ENCODE measurements at places on chromosomes 13 and 19. TPM values are rescaled to one million over a fixed set of nuclear protein-coding genes. Genes with fewer than 3 reads are reported as not detected.

GRCh38 chr19:5128251-5128935, 159.5 kb downstream of the KDM4B start:
- no peaks in the 10 kb centered on the region for H3K36me3 ChIP-seq
- H3K4me1 ChIP-seq, result peaks cover 31% of the 10 kb centered on the region
- no peaks in the 10 kb centered on the region for H3K27me3 ChIP-seq
- DNase-seq, result peak; percentile 55

- H3K4me1 ChIP-seq, result peaks cover 5% of the 10 kb centered on the region
- no peak for DNase-seq
- peaks cover 6% of the 10 kb centered on the region for H3K27me3 ChIP-seq
- no peaks in the 10 kb centered on the region for H3K36me3 ChIP-seq
- H3K27ac ChIP-seq, result no peak overlapping the region
Measured at GRCh38 chr13:29947839-29948238, 97.4 kb upstream of the UBL3 start.

- H3K36me3 ChIP-seq, result no peaks in the 10 kb centered on the region
- peak; percentile 32 for DNase-seq
- H3K27me3 ChIP-seq, result no peaks in the 10 kb centered on the region
- H3K4me1 ChIP-seq, result no peaks in the 10 kb centered on the region
Measured at GRCh38 chr19:29259153-29259552, 46.2 kb upstream of the UQCRFS1 start.

- H3K27ac ChIP-seq, result no peak overlapping the region
- H3K27me3 ChIP-seq, result no peaks in the 10 kb centered on the region
- DNase-seq, result peak; percentile 65
- no peak overlapping the region for H3K4me3 ChIP-seq
- H3K36me3 ChIP-seq, result no peaks in the 10 kb centered on the region
Measured at GRCh38 chr19:850221-850978, 1.7 kb upstream of the ELANE start.

GRCh38 chr19:33428627-33429125, 55.2 kb downstream of the CEBPG start:
- no peaks in the 10 kb centered on the region for H3K27me3 ChIP-seq
- no peaks in the 10 kb centered on the region for H3K4me1 ChIP-seq
- no peak overlapping the region for H3K27ac ChIP-seq
- no peak for DNase-seq

The ASF1B gene
- total RNA-seq, result 33.3 TPM

- DNase-seq, result peak; percentile 6
- no peak overlapping the region for H3K27ac ChIP-seq
- H3K27me3 ChIP-seq, result no peaks in the 10 kb centered on the region
- no peaks in the 10 kb centered on the region for H3K4me1 ChIP-seq
Measured at GRCh38 chr13:58254943-58255342, 623.4 kb downstream of the PCDH17 start.

- no peak overlapping the region for H3K4me3 ChIP-seq
- H3K4me1 ChIP-seq, result no peaks in the 10 kb centered on the region
- no peaks in the 10 kb centered on the region for H3K27me3 ChIP-seq
- no peak for DNase-seq
- peaks cover 7% of the 10 kb centered on the region for H3K36me3 ChIP-seq
Measured at GRCh38 chr13:84400706-84401105, 518.4 kb upstream of the SLITRK1 start.

The HIPK4 gene
- total RNA-seq, result not detected

DNA sequence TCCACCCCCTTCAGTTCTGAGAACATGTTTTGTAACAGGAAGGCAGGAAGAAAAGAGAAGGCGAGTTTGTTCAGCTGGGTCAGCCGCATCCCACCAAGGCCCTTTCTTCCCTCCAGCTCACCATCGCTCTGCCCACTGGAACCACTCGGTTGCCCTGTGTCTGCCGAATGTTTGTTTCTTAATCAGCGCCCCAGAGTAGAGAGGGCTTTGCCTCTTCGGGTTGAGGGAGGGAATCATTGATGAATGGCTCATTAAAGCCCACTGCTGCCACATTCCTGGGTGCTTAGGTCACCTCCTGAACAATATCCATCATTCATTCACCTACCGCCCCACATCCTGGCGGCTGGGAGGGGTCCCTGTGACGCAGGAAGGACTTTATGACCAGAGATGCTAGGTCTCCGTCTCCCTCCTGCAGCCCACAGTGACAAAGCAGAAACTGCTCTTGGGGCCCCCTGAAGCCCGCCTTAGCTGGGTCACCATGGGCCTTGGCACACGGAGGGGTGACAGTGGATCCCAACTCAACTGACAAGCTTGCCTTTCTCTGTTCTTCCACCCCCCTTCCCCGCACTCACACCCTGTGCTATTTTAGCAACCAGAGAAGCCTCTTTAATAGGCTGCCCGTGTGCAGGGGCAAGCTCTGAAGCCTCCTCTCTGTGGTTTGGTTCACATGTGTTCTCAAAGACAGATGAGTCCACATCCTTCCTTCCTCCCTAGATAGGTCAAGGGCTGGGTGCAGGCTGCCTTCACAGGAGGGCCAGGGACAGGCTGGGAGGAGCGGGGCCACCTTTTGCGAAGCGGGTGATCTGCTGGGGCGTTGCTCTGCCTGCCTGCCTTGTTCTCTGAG, 46.2 kb downstream of the ACTN4 start:
- peaks cover 71% of the 10 kb centered on the region for H3K4me1 ChIP-seq
- H3K36me3 ChIP-seq, result no peaks in the 10 kb centered on the region
- peak overlapping the region; percentile 91 for H3K27ac ChIP-seq
- H3K4me3 ChIP-seq, result 0 out of 2 replicates have a peak overlapping the region, but pooled peaks have one; percentile 18
- peak; percentile 85 for DNase-seq

DNA sequence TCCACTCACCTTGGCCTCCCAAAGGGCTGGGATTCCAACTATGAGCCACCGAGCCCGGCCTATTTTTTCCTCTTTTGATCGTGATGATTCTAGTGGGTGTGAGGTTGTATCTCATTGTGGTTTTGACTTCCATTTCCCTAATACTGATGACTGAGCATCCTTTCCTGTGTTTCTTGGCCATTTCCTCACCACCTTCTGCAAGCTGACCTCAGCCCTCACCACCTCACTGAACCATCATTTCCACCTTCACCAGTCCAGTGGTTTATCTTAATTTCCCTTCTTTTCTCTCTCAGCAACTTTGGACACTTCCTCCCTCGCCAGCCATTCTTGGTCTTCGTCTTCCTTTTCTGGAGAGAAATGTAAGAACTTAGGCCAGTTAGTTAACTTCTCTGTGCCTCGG, 13.0 kb upstream of the BICRA start:
- H3K27ac ChIP-seq, result no peak overlapping the region
- no peaks in the 10 kb centered on the region for H3K36me3 ChIP-seq

DNA sequence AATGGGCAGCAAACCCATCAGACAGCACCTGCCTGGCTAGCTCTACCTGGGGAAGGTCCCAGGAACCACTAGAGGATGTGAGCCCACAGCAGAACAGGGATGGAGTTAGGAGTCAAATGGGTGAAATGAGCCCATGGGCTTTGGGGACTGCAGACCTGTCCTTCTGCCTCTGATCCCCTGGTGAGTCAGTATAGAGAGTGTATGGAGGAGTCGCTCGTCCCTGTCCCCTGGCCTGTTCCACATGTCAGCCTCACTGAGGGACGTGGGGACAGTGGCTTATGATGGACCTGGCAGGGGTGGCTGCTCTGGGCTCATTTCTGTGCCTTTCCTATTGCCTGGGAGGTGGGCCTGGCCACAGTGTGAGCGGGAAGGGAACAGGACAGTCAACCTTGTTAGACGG, 4.0 kb downstream of the CEACAM1 start:
- DNase-seq, result no peak
- H3K27me3 ChIP-seq, result no peaks in the 10 kb centered on the region
- peaks cover 11% of the 10 kb centered on the region for H3K4me1 ChIP-seq
- H3K27ac ChIP-seq, result no peak overlapping the region
- no peaks in the 10 kb centered on the region for H3K36me3 ChIP-seq

The NECTIN2 gene
- 230 TPM for total RNA-seq

The PSG2 gene
- total RNA-seq, result not detected

GRCh38 chr19:41882568-41883462, at the start of gene ARHGEF1:
TSS of gene ARHGEF1 (plus strand) at chr19:41883184. CDS start at chr19:41888083, 4,899 bp downstream.
- peak within 1 kb of the TSS; percentile 93 for H3K4me3 ChIP-seq
- H3K36me3 ChIP-seq, result no peaks in the 10 kb centered on the region
- DNase-seq, result peak; percentile 62
- H3K4me1 ChIP-seq, result peaks cover 28% of the 10 kb centered on the region
- no peak within 1 kb of the TSS for H3K27ac ChIP-seq

DNA sequence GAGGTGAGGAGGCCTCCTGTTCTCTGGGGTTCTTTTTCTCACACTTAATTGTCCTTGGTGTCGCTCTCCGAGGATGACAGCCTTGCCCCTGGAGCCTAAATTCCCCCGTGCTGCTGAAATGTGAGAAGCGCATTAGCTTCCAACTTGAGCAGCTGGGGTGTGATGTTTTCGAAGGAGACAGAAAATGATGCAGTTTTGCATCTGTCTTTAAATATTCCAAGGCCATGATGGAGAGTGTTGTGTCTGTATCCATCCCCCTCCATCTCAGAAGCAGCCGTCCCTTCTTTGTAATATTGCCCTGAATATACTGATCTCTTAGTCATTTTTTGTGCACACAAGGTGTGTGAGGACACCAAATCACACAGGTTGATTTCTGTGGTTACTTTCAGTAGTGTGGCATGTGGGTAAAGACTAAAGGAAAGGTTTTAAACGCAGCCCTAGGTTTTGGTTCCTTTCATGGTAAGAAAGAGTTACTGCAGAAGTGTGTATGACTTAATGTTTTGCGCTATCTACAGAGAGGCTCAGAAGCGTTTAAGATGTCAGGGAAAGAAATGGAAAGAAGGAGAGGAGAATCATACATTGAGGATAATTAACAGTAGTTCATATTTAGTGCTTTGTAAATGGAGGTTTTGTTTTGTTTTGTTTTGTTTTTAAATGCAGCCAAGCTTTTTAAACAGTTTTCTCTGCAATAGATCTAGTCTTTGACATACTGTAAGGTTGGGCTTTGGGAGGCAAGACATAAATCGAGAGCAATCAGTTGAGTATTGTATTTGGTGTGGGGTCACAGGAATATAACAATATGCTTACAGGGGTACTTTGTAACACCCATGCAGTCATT, 1.6 kb downstream of the NBEA start:
- peaks cover 39% of the 10 kb centered on the region for H3K4me1 ChIP-seq
- H3K27ac ChIP-seq, result no peak overlapping the region
- H3K36me3 ChIP-seq, result no peaks in the 10 kb centered on the region
- peak overlapping the region; percentile 68 for H3K4me3 ChIP-seq
- DNase-seq, result no peak

DNA sequence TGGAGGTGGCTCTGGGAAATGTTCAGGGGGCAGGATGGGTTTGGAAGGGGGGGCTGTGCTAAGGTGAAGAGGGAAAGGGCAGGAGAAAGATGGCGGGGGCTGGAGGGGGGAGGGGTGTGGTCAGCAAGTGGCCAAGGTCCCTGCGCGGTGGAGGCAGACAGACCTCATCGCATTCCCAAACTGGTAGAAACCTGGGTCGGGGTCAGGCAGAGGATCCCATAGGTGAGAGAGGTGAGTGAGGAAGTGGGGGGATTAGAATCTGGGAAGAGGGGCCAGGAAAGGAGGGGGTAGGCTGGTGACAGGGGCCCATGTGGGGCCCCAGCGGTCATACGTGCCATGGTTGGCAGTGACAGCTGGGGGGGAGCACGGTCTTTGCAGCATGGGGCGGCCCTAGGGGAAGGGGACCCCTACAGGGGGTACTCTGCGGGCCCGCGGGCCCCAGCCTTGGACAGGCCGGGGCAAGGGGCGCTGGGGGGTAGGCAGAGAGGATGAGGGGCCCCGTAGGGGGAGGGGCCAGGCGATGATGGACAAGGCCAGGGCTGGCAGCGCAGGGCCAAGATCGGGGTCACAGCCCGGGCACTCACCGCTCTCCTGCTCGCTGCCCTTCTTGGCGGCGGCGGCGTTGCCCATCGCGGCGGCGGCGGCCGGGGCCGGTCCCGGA, 514 bp downstream of the PRKACA start:
- peaks cover 44% of the 10 kb centered on the region for H3K4me1 ChIP-seq
- H3K27ac ChIP-seq, result no peak overlapping the region
- H3K36me3 ChIP-seq, result no peaks in the 10 kb centered on the region
- H3K4me3 ChIP-seq, result peak overlapping the region; percentile 79
- H3K27me3 ChIP-seq, result no peaks in the 10 kb centered on the region
- peak; percentile 51 for DNase-seq

The MADCAM1 gene
- 1.0 TPM for total RNA-seq

DNA sequence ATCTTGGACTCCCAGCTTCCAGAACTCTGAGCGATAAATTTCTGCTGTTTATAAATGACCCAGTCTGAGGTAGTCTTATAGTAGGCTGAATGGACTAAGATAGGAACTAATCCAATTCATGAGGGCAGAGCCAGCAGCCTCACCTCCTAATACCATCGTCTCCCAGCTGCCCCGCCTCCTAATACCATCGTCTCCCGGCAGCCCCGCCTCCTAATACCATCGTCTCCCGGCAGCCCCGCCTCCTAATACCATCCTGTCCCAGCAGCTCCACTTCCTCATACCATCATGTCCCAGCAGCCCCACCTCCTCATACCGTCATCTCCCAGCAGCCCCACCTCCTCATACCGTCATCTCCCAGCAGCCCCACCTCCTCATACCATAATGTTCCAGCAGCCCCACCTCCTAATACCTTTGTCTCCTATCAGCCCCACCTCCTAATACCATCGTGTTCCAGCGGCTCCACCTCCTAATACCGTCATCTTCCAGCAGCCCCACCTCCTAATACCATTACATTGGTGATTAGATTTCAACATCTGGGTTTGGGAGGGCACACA, 2.4 kb upstream of the ARGLU1 start:
- H3K4me1 ChIP-seq, result peaks cover 21% of the 10 kb centered on the region
- H3K4me3 ChIP-seq, result peak overlapping the region; percentile 28
- peak; percentile 95 for DNase-seq
- H3K36me3 ChIP-seq, result no peaks in the 10 kb centered on the region

DNA sequence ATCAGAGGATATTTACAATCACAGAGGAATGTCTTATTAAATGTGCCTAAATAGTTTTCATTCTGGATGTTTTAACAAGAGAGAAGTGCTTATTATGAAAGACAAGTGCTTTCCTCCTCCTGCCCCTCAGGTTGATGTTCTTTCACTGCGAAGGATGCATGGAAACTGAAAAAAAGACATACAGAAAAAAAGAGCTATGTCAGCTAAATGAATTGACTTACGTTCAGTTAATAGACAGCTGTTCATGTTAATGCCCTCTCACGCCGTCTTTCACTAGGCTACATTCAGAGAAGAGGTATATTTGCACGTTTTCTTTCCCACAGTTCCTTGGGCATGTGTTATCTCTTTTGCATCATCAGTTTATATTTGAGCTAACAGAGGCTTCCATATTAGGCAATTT, 821.8 kb upstream of the PCDH9 start:
- DNase-seq, result no peak
- H3K4me3 ChIP-seq, result no peak overlapping the region
- 0 out of 2 replicates have a peak, but pooled peaks cover 6% of the 10 kb centered on the region for H3K36me3 ChIP-seq
- no peak overlapping the region for H3K27ac ChIP-seq
- no peaks in the 10 kb centered on the region for H3K4me1 ChIP-seq
- no peaks in the 10 kb centered on the region for H3K27me3 ChIP-seq

- DNase-seq, result no peak
- no peak overlapping the region for H3K4me3 ChIP-seq
- no peak overlapping the region for H3K27ac ChIP-seq
- H3K27me3 ChIP-seq, result no peaks in the 10 kb centered on the region
Measured at GRCh38 chr13:113053801-113054604, 51.6 kb upstream of the F7 start.

The ZGLP1 gene
- total RNA-seq, result 4.7 TPM

DNA sequence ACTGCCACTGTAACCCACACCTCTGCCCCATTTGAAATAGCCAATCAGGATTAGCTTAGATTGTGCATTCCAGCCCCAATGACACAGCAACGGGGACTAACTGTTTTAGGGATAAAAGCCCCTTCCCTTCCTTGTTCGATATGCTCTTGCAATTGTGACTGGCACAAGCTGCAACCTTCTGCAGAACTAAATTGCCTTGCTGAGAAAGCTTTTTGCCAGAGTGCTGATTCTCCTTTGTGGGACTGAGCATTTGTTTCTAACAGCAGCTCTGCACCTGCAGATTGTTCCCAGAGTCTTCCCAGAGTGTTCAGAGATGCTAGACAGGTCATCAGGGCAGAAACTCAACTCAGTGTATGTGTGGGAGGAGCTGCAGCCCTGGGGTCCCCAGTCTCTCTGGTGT, 115.8 kb downstream of the ZNF675 start:
- H3K27me3 ChIP-seq, result no peaks in the 10 kb centered on the region
- DNase-seq, result peak; percentile 17
- no peaks in the 10 kb centered on the region for H3K36me3 ChIP-seq
